CD4-positive, alpha-beta memory T cell (primary cell): ENCODE measurements at places on chromosomes 7 and 10. TPM values are rescaled to one million over a fixed set of nuclear protein-coding genes. Genes with fewer than 3 reads are reported as not detected.

DNA sequence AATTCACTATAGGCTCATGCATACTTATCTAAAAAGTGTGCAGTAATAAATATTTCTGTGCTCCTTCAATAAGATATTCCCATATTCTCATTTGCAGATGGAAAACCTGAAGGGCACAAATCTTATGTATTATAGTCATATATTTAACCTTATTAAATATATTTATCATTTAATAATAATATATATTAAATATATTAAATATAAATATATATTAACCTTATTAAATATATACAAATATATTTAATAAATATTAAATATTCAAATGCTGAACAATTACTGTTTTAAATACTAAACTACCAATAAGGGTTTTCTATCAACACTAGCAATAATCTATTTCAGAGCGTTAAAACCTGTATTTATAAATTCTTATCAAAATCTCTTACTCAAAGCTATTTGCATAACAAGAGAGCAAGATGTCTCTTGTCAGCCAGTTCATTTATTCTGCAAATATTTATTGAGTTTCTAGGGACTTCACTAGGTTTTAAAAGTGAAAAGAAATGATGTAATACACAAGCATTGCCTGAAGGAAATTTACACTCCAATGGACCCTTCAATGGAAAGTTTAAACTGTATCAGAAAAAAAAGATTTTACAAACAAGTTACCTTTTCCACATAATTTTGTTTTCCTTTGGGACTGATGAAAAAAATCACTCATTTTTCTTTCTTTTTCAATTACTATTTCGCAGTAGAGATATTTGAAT lies 159.2 kb downstream of the AGMO start:
- no peaks in the 10 kb centered on the region for H3K27me3 ChIP-seq
- DNase-seq: no peak
- H3K27ac ChIP-seq: no peak overlapping the region
- H3K4me3 ChIP-seq: no peak overlapping the region
- no peaks in the 10 kb centered on the region for H3K36me3 ChIP-seq

DNA sequence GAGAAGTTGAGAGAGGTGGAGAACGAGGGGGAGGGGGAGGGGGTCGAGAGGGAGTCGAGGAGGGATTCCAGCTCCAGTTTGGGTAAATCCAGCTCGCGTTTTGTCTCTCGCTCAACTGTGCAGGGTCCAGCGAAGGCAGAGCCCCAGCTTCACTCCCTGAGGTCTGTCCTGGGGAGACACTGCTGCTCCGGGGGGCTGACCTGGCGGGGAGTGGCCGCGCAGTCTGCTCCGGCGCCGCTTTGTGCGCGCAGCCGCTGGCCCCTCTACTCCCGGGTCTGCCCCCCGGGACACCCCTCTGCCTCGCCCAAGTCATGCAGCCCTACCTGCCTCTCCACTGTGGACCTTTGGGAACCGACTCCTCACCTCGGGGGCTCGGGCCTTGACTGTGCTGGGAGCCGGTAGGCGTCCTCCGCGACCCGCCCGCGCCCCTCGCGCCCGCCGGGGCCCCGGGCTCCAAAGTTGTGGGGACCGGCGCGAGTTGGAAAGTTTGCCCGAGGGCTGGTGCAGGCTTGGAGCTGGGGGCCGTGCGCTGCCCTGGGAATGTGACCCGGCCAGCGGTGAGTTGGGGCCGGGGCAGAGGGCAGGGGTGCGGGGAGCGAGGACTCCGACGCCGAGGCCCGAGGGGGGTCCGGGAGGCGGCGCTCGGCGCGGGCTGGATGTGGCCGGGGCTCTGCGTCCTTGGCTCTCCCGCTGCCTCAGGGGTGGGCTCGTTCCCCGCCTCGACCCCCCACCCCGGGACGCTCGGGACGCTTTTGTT lies at the start of gene TET1:
Gene TET1 (plus strand): TSS at position 152 of the 757 bp plus-strand sequence. CDS start 12,002 bp downstream, outside the sequence.
- H3K4me1 ChIP-seq: peaks cover 30% of the 10 kb centered on the region
- H3K4me3 ChIP-seq: peak within 1 kb of the TSS; percentile 52
- H3K27me3 ChIP-seq: peaks cover 19% of the 10 kb centered on the region

DNA sequence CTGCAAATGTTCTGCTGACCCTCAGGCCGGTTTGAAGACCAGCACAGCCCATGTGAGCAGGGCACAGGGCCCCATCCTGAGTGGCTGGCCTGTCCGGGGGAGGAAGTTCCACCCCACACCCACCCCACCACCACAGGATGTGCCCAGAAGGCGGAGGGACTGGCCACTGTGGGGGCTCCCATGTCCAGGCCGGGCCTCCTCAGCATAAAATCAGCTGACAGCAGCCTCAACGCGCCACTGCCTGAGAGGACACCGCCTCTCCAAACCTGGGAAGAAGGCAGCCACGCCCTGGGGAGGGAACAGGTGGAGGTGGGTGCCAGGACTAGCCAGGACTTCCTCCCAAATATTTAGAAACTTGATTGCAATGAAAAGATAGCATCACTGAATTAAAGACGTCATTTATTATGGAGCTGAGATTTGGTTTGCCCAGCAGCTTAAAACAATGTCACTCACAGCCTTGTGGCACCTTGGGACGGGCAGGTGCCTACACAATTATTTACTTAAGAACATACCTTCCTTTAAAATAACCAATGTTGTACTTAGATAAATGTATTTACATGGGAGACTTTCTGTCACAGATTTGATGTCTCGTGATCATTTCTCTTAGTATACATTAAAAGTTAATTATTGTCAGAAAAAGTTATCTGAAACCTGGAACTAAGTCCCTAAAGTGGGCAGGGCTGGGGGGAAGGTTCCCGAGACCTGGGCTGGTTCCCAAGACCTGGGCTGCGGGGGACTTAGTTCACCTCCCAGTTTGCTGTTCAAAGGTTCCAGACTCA lies 27.3 kb upstream of the FAM20C start:
- H3K36me3 ChIP-seq: no peaks in the 10 kb centered on the region
- no peak for DNase-seq
- no peaks in the 10 kb centered on the region for H3K4me1 ChIP-seq
- no peak overlapping the region for H3K4me3 ChIP-seq
- H3K27ac ChIP-seq: no peak overlapping the region

Gene ETV1
- total RNA-seq: 0.47 TPM

Gene FAM20C
- total RNA-seq: 7.8 TPM

DNA sequence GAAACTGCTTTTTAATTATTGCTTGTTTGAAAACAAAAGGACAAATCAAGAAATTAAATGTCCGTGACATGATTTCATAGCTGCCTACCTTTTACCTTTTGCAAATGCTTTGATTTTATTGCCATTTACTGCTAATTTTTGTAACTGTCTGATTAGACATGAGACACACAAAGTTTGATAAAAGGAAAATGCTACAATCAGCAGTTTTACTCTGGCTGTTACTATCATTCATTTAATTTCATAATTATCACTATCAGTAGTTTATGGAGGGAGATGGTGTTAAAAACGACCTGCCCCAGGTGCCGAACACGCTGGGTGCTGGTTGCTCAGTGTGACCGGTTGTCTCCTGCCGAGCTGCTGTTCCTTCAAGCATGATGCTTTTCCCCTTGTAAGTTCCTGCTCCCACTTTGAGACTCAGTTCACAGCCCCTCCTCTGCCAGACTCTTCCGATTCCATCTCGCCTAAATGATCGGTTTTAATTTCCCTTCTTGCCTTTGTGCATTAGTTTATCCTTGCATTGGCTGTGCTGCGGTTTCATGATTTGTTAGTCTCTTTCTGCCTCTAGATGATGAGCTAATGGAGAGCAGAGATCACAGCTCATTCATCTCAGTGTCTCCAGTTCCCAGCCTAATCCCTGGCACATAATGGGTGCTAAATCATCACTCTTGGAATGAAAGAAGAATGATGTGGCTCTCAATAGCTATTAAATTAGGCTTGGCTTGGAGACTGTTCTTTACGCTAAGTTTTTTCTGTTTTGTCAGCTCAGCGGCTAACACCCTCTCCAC lies 110.6 kb downstream of the PFKFB3 start:
- no peak for DNase-seq
- H3K4me1 ChIP-seq: no peaks in the 10 kb centered on the region
- no peaks in the 10 kb centered on the region for H3K36me3 ChIP-seq

Gene ADAMTS14
- not detected for total RNA-seq

DNA sequence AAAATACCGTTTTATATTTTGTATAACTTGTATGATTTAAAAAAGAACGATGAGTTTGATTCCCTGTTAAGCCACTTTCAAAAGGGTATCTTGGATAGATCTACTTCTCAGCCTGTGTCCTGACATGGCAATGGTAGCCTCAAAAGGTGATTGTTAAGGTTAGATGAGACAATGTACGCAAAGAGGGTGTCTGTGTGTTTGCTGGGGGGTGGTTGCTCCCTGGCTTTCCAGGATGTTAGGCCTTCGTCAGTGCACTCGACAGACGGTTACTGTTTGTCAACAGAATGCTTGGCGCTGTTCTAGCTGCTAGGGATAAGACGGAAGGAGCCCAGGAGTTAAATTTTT lies 90.3 kb downstream of the NEURL1 start:
- no peaks in the 10 kb centered on the region for H3K36me3 ChIP-seq
- peaks cover 15% of the 10 kb centered on the region for H3K4me1 ChIP-seq
- H3K27me3 ChIP-seq: no peaks in the 10 kb centered on the region
- no peak for DNase-seq
- H3K27ac ChIP-seq: peak overlapping the region; percentile 62

Gene LLCFC1
- total RNA-seq: not detected

Gene PVRIG
- total RNA-seq: 85.2 TPM

Gene FANK1
- total RNA-seq: 0.99 TPM
